ENCODE measurements at places on chromosomes 11 and 22. TPM values are rescaled to one million over a fixed set of nuclear protein-coding genes. Genes with fewer than 3 reads are reported as not detected.

The MEI1 gene
- not detected for total RNA-seq

The PHLDB1 gene
- total RNA-seq, result 129 TPM

The MYO7A gene
- 1.6 TPM for total RNA-seq

The OR2D2 gene
- 2.2 TPM for total RNA-seq

The SYT7 gene
- 23.5 TPM for total RNA-seq

The CST6 gene
- not detected for total RNA-seq

The SIAE gene
- total RNA-seq, result 4.7 TPM

The LRRC4C gene
- total RNA-seq, result 99.8 TPM

The SYT13 gene
- total RNA-seq, result 153 TPM

The LTBP3 gene
- 53.5 TPM for total RNA-seq

The ENDOD1 gene
- 22.2 TPM for total RNA-seq

The OR8B12 gene
- total RNA-seq, result not detected

The FOSL1 gene
- not detected for total RNA-seq

The PI4KA gene
- 131 TPM for total RNA-seq

The DNAJC24 gene
- 23.2 TPM for total RNA-seq

The RFPL3 gene
- total RNA-seq, result not detected

The PATE4 gene
- total RNA-seq, result not detected

The PKNOX2 gene
- total RNA-seq, result 13.1 TPM

The TMA7B gene
- total RNA-seq, result not detected

The ENTHD1 gene
- not detected for total RNA-seq

The SPDYC gene
- not detected for total RNA-seq

The NAALADL1 gene
- 2.2 TPM for total RNA-seq

The SOX6 gene
- 68.9 TPM for total RNA-seq

The NPAS4 gene
- 2.2 TPM for total RNA-seq

The PHF21A gene
- 40.1 TPM for total RNA-seq

The BARX2 gene
- not detected for total RNA-seq

The PACSIN3 gene
- total RNA-seq, result 3.4 TPM

The RNF26 gene
- 2.5 TPM for total RNA-seq

The PDGFD gene
- 13.1 TPM for total RNA-seq

The PLAAT4 gene
- 0.94 TPM for total RNA-seq

The CDC45 gene
- 6.6 TPM for total RNA-seq

The ART1 gene
- not detected for total RNA-seq

The KCNK7 gene
- total RNA-seq, result not detected

The FADS3 gene
- total RNA-seq, result 49.1 TPM

The CSNK2A3 gene
- total RNA-seq, result 5.6 TPM

The ELF5 gene
- not detected for total RNA-seq

The OR10G7 gene
- total RNA-seq, result not detected

The OR5W2 gene
- not detected for total RNA-seq

The KRTAP5-7 gene
- not detected for total RNA-seq

The PLEKHB1 gene
- total RNA-seq, result 5.9 TPM

The RBMXL2 gene
- total RNA-seq, result 0.31 TPM

The GNG3 gene
- total RNA-seq, result 28.8 TPM

The CNGA4 gene
- total RNA-seq, result 0.63 TPM

The OR10A2 gene
- total RNA-seq, result not detected

The KCNJ1 gene
- not detected for total RNA-seq

The NNMT gene
- 2.8 TPM for total RNA-seq

The ADM gene
- total RNA-seq, result 7.2 TPM

The OR52H1 gene
- 3.8 TPM for total RNA-seq

The OR8G5 gene
- total RNA-seq, result not detected

The RPS3 gene
- 622 TPM for total RNA-seq

The ELMOD1 gene
- 127 TPM for total RNA-seq

The CARD18 gene
- total RNA-seq, result not detected

The MPZL2 gene
- total RNA-seq, result 0.63 TPM

The WT1 gene
- total RNA-seq, result not detected

The COMT gene
- 36.9 TPM for total RNA-seq

The PNPLA3 gene
- total RNA-seq, result 23.8 TPM

The RAD9A gene
- 27.5 TPM for total RNA-seq
